ENCODE measurements at places on chromosomes 7 and 10.

GRCh38 chr10:87867453-87867852, 4.0 kb downstream of the PTEN start:
- DNase-seq, result no peak

DNA sequence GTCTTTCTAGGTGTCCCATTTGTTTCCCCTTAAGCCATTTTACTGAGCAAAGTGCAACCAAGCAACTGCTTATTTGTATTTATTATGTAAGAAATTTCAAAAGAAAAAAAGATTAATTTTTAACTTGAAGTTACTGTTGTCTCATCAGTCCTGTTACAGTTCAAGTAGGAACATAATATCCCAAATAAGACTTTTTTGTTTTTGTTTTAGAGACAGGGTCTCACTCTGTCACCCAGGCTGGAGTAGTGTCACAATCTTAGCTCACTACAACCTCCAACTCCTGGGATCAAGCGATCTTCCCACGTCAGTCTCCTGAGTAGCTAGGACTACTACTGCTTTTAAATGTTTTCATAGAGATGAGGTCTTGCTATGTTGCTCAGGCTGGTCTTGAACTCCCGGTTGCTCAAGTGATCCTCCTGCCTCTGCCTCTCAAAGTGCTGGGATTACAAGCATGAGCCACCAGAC, 101.9 kb downstream of the MICU1 start:
- DNase-seq, result no peak

DNA sequence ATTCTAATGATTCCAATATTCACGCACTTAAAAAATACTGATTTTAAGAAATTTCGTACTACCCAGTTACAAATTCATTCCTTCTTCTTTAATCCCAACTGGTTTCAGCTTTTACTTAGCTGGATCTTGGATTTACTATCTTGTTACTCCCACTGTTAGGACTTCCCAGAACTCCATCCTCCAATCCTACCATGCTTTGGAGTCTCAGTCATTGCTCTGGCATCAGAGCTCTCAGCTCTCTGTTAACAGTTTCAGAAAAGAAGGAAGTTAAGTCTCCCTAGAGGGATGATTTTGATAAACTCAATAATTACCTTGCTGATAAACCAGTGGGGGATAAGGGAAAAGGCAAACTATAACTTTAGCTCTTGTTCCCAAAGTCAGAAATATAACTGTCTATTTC, 9.5 kb downstream of the PPA1 start:
- DNase-seq, result no peak

DNA sequence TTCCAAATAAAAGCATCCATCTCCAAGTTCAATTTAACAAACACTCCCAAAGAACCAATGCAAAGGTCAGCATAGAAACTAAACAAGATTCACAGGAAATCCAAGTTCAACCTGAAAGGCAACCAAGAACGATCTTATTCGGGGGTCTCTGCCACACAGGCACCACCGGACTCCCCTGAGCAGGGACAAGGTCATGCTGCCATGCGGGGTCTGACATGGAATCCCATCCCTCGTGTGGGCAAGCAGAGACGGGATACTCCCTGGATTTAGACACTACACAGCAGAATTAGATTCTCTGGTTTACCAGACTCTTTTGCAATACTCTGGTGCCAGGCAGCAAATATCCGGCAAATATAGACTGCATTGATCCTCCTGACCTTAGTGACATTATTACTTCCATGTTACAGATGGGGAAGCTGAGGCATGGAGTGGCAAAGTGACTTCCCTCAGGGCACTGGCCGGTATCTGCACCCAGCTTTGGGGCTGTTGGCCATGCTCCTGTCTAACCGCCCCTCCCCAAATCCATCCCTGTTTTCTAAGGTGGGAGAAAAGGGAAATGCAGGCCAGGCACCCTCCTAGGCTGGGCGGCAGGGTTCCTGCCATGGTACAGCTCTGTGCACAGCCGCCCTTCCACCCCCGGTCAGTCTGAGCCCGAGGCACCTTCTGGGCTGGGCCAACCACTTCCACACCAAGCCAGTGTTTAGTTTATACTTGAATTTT, 111.8 kb downstream of the VIPR2 start:
- no peak for DNase-seq

- DNase-seq, result no peak
Observed at GRCh38 chr7:11625669-11626068, 206.3 kb downstream of the THSD7A start.
